ENCODE measurements at places on chromosomes 2 and 18.

DNA sequence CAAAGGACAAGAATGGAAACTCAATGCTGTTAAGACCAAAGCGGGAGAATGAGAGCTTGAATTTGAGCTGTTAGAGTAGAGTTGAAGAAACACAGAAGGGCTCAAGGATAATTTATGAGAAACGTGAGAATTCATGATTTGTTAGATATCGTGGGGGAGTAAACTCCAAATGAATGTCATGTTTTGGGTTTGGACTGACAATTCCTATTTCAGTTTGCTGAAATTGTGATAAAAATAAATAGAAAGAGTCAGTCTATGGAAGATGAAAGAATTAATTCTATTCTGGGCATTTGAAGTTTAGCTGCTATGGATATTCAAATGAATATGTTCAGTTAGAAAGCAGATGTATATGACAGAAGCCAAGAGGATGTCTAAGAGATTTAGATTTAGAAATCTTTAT, 723.4 kb upstream of the PIK3C3 start:
- DNase-seq = no peak

DNA sequence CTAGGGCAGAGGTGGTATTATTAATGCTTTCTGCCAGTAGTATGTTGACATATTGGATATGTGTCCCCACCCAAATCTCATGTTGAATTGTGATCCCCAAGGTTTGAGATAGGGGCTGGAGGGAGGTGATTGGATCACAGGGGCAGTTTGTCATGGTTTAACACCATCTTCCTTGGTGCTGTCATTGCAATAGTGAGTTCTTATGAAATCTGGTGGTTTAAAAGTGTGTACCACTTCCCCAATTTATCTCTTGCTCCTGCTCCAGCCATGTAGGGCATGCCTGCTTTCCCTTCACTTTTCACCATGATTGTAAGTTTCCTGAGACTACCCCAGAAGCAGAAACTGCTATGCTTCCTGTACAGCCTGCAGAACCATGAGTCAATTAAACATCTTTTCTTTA, 47.1 kb upstream of the THSD7B start:
- no peak for DNase-seq

- no peak for DNase-seq
Measured at GRCh38 chr2:181780047-181780651, 99.8 kb upstream of the NEUROD1 start.

- DNase-seq = no peak
Measured at GRCh38 chr2:218839888-218840287, 8.3 kb upstream of the PRKAG3 start.

DNA sequence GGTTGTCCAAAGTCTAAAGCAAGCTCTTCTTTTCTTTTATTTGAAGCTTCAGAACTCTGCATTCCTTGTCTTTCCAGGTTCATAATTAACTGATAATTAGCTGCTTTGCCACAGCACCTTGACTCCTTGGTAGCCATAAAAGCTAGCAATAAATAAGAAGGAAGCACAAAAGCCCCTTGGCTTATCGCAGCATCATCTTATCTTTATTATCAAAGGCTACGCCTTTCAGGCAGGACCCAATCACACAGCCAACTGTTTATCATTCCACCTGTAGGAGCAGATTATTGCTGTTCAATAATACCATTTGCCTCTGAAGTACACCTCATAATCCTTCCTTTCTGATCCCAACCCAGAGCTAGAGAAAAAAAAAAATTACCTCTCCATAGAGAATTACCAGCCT, 489.2 kb downstream of the SATB2 start:
- no peak for DNase-seq

DNA sequence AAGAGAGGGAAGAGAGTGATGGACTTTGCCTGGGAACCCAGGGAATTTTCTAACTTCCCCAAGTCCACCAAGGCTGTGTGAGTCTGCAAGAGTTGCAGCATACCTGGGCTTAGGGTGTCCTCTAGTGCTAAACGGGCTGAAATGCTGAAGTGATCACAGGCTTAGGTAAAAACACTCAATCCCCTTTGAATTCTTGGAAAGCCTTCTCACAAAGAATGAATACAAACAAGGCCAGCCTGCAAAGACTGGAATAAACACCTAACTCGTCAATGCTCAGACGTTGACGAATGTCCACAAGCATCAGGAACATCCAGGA, 30.0 kb upstream of the BMP10 start:
- DNase-seq = no peak

DNA sequence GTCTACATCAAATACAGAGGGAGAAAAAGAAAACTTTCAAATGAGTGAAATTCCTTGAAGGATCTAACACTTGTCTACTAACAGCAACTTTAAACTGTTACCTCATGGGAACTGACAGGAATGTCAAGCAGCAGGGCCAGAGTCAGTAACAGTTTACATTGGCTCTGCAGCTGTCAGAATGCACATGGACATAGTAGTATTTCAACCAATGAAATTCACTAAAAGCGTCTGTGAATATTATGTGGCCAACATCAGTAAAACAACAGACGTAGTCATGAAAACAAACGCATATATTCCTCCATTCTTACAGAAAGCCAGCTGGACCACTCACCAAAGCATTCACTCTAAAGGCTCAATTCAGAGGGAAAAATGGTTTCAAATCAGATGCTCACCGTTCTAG, 79.3 kb upstream of the RNU4ATAC start:
- no peak for DNase-seq

DNA sequence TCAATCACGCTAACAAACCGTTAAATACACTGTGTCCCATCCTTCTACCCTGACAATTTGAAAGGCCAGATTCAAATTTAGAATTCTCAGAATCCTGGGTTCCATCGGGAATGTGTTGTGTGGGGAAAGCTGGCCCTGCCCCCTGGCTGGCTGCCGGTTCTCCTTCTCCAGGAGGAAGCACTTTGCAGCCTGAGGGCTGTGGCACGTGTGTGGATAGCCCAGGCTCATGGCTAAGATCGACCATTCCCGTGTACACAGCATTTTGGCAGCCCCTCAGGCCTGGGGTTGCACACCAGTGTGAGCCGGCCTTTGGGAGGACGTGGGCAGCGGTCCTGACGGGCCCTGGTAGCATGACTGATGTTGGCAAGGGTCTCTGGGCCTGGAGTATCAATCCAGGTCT, 51.0 kb upstream of the ROCK2 start:
- DNase-seq = no peak

GRCh38 chr2:228875152-228875900, 395.8 kb downstream of the PID1 start:
- no peak for DNase-seq

DNA sequence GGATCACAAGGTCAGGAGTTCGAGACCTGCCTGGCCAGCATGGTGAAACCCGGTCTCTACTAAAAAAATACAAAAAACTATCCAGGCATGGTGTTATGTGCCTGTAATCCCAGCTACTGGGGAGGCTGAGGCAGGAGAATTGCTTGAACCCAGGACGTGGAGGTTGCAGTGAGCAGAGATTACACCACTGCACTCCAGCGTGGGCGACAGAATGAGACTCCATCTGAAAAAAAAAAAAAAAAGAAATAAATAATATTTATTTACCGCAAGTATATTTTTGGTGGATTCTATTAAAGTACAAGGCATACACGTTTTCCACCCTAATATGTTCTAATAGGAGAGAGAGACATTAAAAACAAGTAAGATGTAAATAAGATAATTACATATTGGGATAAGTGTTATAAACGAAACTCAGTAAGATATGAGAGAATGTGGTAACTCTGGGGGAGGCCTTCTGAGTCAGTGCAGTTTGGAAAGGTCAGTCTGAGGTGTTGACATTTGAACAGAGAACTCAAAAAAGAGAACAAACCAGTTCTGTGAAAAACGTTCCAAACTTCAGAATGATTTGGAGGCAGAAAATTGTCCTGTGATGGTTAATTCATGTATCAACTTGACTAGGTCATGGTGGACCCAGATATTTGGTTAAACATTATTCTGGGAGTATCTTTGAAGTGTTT, 8.8 kb upstream of the POLI start:
- no peak for DNase-seq

- no peak for DNase-seq
Measured at GRCh38 chr2:217695033-217695520, 307.7 kb downstream of the TNS1 start.

DNA sequence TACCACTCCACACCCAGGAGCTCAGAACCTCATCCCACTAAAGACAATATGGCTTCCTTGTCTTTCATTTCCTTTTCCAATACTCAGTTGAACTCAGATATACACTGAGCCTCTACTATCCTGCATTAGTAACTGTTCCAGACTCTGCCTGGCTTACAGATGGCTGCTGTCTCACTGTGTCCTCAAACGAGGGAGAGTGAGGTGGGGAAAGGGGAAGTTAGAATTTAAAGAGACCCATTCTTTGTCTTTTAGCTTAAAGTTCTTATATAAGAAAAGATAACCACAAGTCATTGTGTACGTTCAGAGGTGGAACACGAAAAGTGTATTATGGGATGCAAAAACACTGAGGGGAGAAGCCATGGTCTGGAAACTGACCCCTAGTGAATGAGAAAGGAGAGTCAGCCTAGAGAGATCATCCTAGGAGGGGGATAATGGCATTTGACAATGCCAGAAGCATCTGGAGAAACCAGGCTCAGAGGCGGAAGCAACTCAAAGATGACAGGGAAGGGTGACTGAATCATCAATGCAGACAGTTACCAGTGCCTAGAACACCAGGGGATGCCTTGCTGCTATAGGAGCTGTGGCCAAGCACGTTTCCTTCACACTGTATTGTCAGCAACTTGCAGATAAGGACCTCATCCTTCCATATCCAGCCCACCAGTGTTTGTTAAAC, 170.7 kb downstream of the CYRIA start:
- no peak for DNase-seq

DNA sequence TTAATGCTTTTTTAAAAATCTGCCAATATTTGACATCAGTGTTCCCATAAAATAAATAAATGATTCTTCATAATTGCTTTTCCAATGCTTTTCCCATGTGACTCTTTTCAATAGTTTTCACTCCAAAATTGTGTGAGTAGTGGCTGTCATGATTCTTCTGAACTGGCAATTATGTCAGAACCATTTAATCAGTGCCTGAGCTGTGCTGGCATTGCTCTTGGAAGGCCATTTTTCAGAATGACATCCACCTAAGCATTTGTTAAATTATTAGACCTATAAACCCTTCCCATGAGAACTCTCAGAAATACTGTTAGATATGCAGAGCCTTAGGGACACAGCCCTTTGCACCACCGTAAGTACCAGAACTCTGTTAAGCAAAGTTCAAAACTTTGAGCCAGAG, 334.9 kb upstream of the RAB12 start:
- DNase-seq = no peak

DNA sequence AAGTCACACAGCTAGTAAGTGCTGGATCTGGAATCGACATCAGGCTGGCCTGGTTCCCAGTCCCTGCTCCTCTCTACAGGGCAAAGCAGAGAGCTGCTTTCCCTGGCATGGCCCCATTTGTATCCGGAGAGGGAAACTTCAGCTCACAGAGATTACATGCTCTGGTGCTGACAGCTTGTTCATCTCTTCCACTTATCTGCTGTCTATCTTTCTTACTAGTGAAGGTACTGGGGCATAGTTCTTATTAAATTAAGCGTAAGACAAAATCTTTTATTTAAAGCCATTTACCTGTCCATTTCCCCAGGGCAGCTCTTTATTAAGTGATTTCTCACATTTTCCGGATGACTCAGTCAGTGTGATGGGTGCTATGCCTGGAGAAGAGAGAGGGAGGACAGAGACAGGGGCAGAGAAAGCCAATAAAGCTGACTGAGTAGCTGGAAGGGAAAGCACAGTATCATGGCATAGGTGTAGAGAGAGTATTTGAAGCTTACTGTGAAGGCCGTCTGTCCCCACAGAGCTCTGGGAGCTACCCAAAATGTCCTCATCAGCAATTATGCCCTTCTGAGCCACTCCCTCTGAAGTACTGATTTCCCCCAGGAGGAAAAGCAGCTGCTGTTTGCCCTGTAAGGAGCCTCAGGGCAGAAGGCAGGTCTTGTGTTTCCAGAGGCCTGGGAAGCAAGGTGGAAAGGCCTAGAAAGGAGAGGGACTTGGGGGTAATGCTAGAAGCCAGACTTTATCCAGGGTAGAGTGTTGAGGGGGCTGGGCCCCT, 44.1 kb upstream of the EPAS1 start:
- DNase-seq = no peak

- DNase-seq = no peak
Measured at GRCh38 chr2:233061591-233062450, 1.7 kb downstream of the INPP5D start.
